Activated CD4-positive, alpha-beta T cell treated with anti-CD3 and anti-CD28 coated beads, Interleukin-2, amount 10 ng/mL, durations not matched to agents 7 days and 5 days (primary cell): ENCODE measurements at places on chromosomes 16 and 17.

DNA sequence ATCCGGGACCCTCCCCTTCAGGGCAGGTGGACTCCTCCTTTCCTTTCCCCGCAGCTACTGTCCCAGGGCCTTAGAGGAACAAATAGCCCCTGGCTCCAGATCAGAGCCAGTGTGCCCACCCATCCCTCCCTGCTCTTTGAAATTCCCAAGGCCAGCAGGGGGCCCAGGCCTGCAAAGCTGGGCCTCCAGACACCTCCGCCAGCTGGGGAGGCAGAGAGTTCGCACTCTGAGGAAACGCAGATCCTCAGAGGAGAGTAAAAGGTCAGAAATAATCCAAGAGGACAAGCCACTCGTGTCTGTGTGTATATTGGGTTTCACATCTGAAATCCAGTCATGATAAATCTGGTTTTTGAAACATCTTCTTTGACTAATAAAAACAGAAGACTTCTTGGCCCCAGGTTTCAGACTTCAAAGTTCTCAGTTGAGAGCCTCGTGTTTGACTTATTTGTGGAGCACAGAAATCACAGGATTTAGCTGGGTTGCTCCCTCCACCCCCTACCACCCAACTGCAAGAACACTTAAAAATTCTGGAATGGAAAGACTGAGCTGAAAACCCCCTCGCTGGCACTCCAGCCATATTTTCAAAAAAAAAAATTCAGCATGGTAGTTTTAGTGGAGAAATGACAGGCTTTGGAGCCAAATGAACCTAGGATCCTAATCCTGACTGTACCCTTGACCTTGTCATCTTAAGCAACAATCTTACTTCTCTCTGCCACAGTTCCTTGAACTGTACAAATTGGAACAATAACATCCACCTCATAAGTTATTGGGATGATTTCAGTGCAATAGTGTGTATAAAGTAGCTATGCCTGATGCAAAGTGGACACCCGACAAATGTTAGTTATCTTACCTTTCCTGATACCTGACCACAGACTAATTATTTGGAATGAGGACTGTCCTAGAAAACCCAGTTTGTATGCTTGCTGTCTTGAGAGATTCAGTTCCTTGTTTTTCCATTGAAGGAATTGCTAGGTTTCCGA, 44.5 kb upstream of the TBX2 start:
- no peak for DNase-seq

GRCh38 chr17:8109661-8110455, 8.5 kb downstream of the ALOXE3 start:
- DNase-seq: peak; percentile 79

GRCh38 chr17:70987867-70988340, 818.6 kb downstream of the KCNJ2 start:
- no peak for DNase-seq

DNA sequence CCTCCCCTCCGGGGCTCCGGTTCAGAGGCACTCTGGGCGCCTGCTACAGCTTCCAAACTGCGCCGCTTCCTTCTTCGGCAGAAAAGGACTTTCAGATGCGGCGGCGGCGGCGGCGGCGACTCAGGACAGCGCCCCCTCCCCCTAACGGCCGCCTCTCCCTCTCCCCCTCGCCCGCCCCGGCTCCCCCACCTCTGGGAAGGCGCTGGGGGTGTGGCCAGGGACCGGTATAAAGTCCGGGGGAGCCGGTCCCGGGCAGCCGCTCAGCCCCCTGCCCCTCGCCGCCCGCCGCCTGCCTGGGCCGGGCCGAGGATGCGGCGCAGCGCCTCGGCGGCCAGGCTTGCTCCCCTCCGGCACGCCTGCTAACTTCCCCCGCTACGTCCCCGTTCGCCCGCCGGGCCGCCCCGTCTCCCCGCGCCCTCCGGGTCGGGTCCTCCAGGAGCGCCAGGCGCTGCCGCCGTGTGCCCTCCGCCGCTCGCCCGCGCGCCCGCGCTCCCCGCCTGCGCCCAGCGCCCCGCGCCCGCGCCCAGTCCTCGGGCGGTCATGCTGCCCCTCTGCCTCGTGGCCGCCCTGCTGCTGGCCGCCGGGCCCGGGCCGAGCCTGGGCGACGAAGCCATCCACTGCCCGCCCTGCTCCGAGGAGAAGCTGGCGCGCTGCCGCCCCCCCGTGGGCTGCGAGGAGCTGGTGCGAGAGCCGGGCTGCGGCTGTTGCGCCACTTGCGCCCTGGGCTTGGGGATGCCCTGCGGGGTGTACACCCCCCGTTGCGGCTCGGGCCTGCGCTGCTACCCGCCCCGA, at the start of gene IGFBP4:
Gene IGFBP4, plus strand, starts transcription at position 255 of the 792 bp plus-strand sequence. Its CDS starts 286 bp downstream, at position 541.
- DNase-seq: peak; percentile 71

- no peak for DNase-seq
These were observed 23.8 kb downstream of the LITAF start for GRCh38 chr16:11562941-11563340.

DNA sequence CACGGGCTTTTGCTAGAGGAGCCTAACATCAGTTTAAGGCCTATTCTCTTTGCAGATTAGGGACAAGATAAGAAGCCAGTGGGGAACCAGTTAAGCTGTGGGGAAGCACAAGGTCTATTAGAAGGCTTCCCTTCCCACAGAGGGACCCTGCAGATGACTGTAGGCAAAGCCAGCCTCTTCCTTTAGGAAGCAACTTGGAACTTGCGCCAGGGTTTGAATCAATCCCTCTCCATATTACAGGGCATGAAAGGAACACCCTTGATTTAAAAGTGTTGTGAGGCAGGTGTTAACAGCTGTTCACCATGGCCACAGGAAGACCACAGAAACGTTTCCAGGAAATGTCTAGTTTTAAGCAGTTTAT, 77.3 kb downstream of the RPTOR start:
- peak; percentile 57 for DNase-seq

- DNase-seq: peak; percentile 61
These were observed 112.9 kb downstream of the ABCC1 start for GRCh38 chr16:16062023-16062937.

GRCh38 chr16:30054451-30054850, 11.1 kb upstream of the ALDOA start:
- DNase-seq: no peak

DNA sequence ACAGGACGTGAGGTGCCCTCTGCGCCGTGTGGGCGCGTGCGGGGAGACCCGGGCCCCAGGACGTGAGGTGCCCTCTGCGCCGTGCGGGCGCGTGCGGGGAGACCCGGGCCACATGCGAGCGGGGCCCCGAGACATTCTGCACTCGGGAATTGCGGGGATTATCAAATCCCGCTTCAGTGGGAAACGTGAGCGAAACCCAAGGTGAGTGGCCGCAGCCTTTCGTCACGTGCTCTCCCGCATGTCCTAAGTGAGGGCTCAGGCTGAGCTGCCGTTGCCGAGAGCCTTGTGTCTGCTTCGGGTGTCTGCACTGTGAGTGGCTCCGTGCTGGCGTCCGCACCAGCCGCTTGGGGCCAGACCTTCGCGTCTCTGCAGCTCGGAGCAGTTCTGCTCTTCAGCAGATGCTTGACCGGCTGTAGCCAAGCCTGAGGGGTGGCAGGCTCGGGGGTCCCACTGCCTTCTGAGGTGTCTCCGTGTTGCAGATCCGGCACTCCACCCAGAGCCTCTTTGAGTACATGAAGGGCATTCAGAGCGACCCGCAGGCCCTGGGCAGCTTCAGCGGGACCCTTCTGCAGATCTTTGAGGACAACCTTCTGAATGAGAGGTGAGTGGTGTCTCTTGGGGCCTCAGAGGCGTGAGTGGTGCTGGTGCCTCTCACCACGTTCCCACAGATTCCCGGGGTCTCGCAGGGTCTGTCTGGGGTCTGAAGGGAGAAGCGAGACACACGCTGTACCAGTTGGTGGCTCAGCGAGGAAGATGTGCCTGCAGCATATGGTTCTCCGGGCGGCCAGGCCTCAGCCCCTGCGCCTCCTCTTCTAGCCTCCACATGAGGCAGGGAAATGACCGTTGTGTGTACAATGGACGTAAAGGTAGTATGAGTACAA, 90.5 kb upstream of the ZNF750 start:
- no peak for DNase-seq

- no peak for DNase-seq
These were observed 7.9 kb upstream of the KCNJ16 start for GRCh38 chr17:70067134-70067533.
